H1 (cell line): ENCODE measurements at places on chromosomes 13 and 19.
A peak's percentile ranks its signal among the peaks of the same experiment; 100 is the strongest.

DNA sequence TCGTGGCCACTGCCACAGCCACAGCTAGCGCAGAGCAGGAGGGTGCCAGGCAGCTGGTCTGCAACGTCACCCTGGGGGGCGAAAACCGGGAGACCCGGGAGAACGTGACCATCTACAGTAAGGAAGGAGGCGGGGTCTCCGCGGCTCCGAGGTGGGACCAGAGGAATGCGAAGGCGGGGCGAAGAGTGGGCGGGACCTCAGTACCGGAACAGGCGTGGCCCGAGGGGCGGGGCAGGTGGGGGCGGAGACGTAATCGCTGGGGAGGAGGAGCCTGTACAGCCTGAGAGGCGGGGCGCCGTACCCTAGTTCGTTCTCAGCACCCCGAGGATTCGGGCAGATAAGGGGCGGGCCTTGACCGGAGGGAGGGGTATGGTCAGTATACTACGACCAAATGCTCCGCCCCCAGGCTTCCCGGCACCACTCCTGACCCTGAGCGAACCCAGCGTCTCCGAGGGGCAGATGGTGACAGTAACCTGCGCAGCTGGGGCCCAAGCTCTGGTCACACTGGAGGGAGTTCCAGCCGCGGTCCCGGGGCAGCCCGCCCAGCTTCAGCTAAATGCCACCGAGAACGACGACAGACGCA, 2.5 kb downstream of the ICAM5 start:
- H3K4me3 ChIP-seq: peak overlapping the region; percentile 64
- no peaks in the 10 kb centered on the region for H3K36me3 ChIP-seq
- H3K27ac ChIP-seq: no peak overlapping the region

DNA sequence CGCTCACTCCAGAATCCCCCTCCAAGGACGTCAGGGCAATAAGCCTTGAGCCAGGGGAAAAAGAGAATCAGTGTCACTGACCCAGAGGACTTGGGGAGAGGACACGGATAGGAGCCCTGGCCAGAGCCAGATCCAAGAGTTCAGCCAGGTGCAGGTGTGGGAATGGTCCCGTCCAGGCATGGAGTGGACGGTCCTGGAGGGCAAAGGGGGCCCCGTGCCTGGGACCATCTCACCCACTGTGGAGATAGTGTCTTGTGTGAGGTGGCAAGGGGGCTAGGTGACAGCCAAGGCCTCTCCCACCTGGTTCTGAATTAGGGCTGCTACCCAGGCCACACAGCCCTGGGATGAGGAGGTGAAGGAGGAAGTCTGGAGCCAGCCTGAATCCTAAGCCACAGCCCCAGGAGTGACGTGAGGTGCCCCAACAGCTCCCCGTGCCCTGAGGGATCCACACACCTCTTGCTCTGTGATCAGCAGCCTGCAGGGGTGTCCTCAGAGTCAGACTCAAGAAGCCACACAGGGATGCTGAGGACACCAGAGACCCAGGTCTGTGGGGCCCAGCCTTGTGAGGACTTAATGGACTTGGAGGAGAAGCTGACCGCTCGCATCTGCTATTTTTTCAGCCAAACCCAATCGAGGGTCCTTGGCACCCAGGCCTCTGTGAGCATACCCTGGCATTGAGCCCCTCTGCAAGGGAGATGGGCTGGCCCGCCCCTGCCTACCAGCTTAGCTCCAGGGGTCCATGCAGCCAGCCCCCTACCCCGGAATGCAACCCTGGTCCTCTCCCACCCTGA, 16.4 kb upstream of the ZNF14 start:
- H3K4me1 ChIP-seq: no peaks in the 10 kb centered on the region
- no peak overlapping the region for H3K27ac ChIP-seq
- no peaks in the 10 kb centered on the region for H3K36me3 ChIP-seq
- no peak for DNase-seq
- 0 out of 2 replicates have a peak, but pooled peaks cover 2% of the 10 kb centered on the region for H3K27me3 ChIP-seq
- no peak overlapping the region for H3K4me3 ChIP-seq

- H3K27ac ChIP-seq: no peak overlapping the region
- H3K4me3 ChIP-seq: no peak overlapping the region
- no peaks in the 10 kb centered on the region for H3K36me3 ChIP-seq
- DNase-seq: no peak
Measured at GRCh38 chr13:76489274-76489673, 396.9 kb downstream of the KCTD12 start.

DNA sequence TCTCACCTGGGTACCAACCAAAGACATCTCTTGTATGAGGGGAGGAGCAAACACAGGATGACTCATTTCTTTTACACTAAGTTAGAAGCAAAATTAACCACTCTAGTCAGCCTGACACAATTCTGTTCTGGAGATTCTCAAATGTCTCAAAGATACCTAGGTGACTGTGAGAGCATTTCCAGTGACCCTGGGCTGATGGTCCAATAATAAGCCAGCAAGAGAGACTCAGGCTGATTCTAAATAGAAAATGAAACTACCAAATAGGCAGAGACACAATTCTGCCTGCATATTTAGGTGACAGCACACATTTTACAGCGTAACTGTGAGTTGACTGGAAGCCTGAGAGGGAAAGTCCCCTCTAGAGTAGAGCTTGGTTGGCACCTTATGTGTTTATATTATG, 16.3 kb downstream of the ZNF91 start:
- H3K27ac ChIP-seq: no peak overlapping the region
- H3K4me1 ChIP-seq: no peaks in the 10 kb centered on the region
- H3K36me3 ChIP-seq: no peaks in the 10 kb centered on the region
- DNase-seq: no peak
- H3K4me3 ChIP-seq: no peak overlapping the region

DNA sequence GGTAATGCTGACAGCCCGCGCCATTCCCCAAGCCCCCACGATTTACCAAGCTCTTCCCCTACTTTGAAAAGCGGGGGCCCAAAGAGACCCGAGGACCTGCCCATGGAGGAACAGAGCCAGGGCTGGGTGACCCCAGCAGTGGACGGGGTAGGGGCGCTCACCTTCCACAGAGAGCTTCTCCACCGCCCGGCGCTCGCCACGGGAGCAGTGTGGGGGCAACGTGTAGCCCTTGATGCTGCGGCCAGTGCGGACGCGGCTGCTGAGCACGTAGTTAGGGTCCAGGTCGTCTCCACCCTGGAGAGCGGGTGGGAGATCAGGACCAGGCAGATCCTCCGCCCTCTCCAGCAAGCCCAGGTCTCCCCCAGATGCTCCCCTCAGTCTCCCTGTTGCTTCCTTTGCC, 7.4 kb downstream of the CKM start:
- no peaks in the 10 kb centered on the region for H3K4me1 ChIP-seq
- no peak for DNase-seq
- H3K36me3 ChIP-seq: no peaks in the 10 kb centered on the region
- no peak overlapping the region for H3K27ac ChIP-seq
- peaks cover 19% of the 10 kb centered on the region for H3K27me3 ChIP-seq
- no peak overlapping the region for H3K4me3 ChIP-seq

- no peaks in the 10 kb centered on the region for H3K27me3 ChIP-seq
- peak; percentile 35 for DNase-seq
- no peaks in the 10 kb centered on the region for H3K4me1 ChIP-seq
- no peak overlapping the region for H3K27ac ChIP-seq
- no peaks in the 10 kb centered on the region for H3K36me3 ChIP-seq
Measured at GRCh38 chr19:6042776-6043726, 65.1 kb upstream of the RANBP3 start.

DNA sequence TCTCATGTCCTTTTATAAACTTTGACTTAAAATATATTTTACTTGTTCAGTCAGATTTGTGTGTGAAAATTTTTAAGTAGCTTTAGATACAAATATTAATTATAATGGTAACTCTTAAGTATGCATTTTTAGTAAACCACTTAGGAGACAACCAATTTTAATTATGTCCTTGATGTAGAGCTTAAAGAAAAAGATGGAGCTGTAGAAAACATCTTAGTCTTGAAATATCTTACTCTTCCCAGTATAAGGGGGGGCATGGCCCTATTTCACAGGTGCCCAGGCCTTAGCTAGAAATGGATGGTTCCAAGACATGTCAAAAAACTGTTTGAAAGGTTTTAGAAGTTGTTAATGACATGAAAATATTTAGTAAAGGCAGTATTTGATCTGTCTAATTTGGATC, 43.4 kb upstream of the CEACAM21 start:
- no peaks in the 10 kb centered on the region for H3K36me3 ChIP-seq
- no peaks in the 10 kb centered on the region for H3K4me1 ChIP-seq
- H3K27ac ChIP-seq: no peak overlapping the region
- no peak for DNase-seq
- H3K27me3 ChIP-seq: no peaks in the 10 kb centered on the region; the same call in 1 of the 2 replicates

- no peaks in the 10 kb centered on the region for H3K27me3 ChIP-seq
- no peak for DNase-seq
Measured at GRCh38 chr13:113272701-113273181, 24.3 kb upstream of the LAMP1 start.

DNA sequence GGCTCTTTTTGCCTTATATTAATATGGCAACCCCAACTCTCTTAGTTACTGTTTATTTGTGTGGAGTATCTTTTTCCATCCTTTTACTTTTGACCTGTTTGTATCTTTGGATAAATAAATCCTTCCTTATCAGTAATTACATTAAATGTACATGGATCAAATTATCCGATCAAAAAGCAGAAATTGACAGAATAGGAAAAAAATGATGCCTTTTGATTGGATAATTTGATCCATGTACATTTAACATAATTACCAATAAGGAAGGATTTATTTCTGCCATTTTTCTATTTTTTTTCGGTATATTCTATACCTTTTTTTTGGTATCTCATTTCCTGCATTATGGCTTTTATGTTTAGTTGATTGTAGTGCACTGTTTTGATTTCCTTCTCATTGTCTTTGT, 57.2 kb downstream of the ZMYM2 start:
- H3K27ac ChIP-seq: no peak overlapping the region
- no peaks in the 10 kb centered on the region for H3K27me3 ChIP-seq
- no peak overlapping the region for H3K4me3 ChIP-seq
- DNase-seq: no peak
- H3K36me3 ChIP-seq: no peaks in the 10 kb centered on the region

DNA sequence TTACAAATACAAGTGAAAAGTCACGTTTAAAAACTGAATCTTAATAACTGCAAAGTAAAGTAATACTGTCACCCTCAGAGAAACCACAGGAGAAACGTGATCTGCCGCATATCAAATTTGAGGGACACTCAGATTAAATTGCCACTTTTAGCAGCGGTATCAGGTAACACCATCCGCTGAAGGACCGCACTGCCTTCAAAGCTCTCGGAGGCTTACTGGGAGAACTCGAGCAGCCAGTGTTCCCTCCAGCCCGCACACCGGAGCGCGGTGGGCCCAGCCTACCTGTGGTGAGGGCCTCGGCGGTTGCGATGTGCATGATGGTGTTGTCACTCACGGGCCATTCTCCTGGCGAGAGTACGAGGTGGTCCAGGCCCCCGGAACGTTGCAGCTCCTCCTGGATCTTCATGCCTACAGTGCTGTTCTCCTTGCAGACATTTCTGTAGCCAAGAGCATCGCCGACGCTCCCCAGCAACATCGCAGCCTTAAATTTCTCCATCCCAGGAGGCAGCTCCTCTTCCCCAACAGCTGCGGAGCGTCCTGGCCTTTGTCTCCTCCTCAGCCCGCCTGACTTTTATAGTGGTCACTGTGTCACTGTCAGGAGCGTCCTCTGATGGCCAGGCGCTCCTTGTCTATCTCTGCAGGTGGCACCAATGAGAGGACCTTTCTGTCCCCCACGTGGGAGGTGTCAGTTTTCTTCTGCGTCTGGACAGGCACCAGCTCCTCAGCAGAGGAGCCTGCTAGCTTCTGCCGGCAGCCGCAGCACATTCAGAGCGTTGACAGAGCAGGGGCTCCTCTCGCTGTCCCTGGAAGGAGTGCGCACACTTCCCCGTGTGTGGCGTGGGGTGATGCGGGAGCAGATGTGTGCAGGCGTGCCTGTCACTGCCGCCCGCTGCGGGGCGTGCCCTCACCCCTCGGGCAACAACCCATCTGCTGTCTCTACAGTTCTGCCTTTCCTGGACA, at the start of gene ADPRHL1:
Gene ADPRHL1 (minus strand): TSS at position 547 of the 960 bp plus-strand sequence. CDS start 51 bp downstream, at position 496.
- DNase-seq: no peak
- H3K27me3 ChIP-seq: no peaks in the 10 kb centered on the region
- no peak within 1 kb of the TSS for H3K27ac ChIP-seq
- no peak within 1 kb of the TSS for H3K4me3 ChIP-seq
- H3K36me3 ChIP-seq: peaks cover 21% of the 10 kb centered on the region

GRCh38 chr13:52884429-52885010, 36.1 kb upstream of the PCDH8 start:
- no peak for DNase-seq
- no peak overlapping the region for H3K27ac ChIP-seq
- H3K4me3 ChIP-seq: no peak overlapping the region

GRCh38 chr13:92886535-92887077, 340.0 kb upstream of the GPC6 start:
- no peaks in the 10 kb centered on the region for H3K27me3 ChIP-seq
- DNase-seq: no peak
- H3K36me3 ChIP-seq: no peaks in the 10 kb centered on the region

DNA sequence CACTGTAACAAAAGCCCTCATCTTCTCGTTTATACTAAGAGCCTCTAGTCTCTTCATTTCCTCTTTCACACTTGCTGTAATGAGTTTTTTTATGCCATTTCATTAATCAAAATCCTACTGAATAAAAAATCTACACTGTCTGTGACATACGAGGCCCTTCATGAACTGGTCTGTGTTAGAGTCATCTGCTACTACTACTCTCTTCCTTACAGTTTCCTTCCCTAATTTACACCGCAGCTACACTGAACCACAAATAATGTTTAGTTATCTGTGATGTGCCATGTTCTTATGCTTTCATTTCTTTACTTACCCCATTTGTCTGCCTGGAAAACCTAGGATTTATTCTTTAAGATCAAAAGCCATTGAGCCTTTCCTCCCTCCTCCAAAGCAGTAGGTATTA, 16.0 kb downstream of the UFM1 start:
- no peaks in the 10 kb centered on the region for H3K27me3 ChIP-seq
- H3K36me3 ChIP-seq: peaks cover 7% of the 10 kb centered on the region; the same call in 1 of the 2 replicates
- DNase-seq: no peak

GRCh38 chr13:51218626-51219025, 3.6 kb upstream of the FAM124A start:
- no peaks in the 10 kb centered on the region for H3K27me3 ChIP-seq
- H3K27ac ChIP-seq: no peak overlapping the region
- no peak for DNase-seq
- H3K36me3 ChIP-seq: no peaks in the 10 kb centered on the region

DNA sequence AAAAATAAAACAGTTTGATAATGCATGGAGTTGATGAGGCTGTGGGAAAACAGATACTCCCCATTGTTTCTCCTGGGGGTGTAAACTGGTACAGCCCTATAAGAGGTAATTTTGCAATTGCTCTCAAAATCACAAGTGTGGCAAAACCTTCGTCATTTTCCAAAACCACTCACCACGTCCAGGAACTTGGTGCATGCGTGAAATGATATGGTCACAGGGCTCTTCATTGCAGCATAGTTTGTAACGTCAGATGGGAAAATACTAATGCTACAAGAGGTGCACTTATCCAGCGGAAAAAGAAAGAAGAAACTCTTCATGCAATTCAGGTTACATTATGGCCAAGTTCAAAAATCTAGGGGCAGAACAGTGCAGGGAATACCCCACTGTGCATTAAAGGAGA, 11.9 kb upstream of the PLAUR start:
- H3K4me1 ChIP-seq: no peaks in the 10 kb centered on the region
- H3K36me3 ChIP-seq: no peaks in the 10 kb centered on the region
- no peak for DNase-seq
- no peak overlapping the region for H3K27ac ChIP-seq
- H3K4me3 ChIP-seq: no peak overlapping the region
- no peaks in the 10 kb centered on the region for H3K27me3 ChIP-seq

- peaks cover 1% of the 10 kb centered on the region; the same call in 1 of the 2 replicates for H3K36me3 ChIP-seq
- H3K4me1 ChIP-seq: no peaks in the 10 kb centered on the region; the same call in 1 of the 2 replicates
- H3K27ac ChIP-seq: no peak overlapping the region
- H3K4me3 ChIP-seq: no peak overlapping the region
- no peaks in the 10 kb centered on the region for H3K27me3 ChIP-seq
Measured at GRCh38 chr19:53091413-53092254, 11.6 kb downstream of the ZNF160 start.

GRCh38 chr13:76239031-76239680, 603.0 kb downstream of the LMO7 start:
- no peak for DNase-seq
- H3K4me3 ChIP-seq: no peak overlapping the region
- no peaks in the 10 kb centered on the region for H3K4me1 ChIP-seq
- no peaks in the 10 kb centered on the region for H3K36me3 ChIP-seq
- no peaks in the 10 kb centered on the region for H3K27me3 ChIP-seq
